ENCODE measurements at places on chromosomes 16 and 17.

DNA sequence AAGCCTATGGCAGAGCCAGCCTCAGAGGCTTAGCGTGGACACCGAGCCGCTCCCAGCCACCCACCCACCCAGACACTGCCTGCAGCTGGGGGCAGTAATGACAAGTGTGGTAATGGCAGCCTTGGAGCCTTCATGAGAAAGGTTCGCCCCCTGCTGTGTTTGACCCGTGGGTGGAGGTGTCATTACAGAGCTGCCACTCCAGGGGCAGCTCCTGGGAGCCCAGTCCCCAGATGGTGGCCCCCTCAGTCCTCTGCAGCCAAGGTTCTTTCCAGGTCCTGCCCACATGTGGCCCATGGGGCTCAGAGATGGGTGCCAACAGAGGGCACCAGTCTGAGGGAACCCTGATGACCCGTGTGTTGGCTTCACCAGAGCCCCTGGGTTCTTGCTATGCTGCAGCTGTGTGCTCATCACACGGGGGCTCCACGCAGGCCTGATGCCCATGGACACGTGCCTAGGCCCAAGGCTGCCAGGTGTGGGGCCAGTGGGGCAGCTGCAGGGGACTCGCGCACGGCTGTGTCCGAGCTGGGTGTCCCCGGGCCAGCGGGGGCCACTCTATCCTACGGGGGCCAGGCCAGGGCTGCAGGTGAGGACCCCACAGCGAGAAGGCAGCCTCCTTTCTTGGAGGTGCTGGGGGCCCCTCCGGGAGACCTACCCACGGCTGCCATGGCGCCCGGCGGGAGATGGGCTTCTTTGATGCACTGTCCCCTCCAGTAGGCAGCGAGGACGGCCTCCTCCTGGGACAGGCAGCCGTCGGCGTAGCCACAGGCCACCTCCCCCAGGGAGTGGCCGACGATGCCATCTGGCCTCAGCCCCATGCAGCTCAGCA is 8.1 kb downstream of the FASN start:
- no peak for DNase-seq

GRCh38 chr17:66228887-66229782 is at the start of gene APOH:
Gene APOH (minus strand): TSS chr17:66229415. CDS start chr17:66229379, 36 bp downstream.
- DNase-seq, result no peak

DNA sequence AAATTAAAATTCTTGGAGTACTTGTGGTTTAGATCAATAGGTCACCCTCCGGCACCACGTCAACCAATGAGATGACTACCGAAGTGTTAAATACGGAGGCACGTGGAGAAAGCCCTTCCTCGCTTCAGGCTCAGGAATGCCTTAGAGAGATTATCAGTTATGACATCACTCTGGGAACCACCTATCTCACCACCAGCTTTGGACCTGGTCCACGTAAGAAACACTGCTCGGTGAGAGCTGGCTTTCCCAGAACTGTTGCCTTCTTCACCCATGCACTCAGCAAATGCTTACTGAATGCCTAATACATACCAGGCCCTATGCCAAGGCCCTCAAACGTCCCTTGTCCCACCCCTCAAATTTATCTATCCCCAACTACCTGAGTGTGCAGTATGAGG is 71.3 kb downstream of the SMG6 start:
- DNase-seq, result no peak

DNA sequence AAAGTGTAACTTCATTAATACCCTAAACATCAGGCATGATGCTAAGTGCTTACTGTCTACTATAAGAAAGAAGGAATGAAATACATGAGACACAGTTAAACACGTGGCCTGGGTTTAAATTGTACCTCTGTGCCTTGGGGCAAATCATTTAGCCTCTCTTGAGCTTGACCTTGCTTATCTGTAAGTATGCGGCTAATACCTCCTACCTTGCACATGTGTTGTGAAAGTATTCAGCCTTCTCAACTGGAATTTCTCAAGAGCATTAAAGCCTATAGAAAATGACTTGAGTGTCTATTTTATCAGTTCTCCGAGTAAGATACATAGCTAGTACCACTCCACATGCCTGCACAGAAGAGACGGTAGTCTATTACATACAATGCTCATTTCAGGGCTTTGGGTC is 10.8 kb downstream of the HEATR6 start:
- DNase-seq, result no peak

GRCh38 chr16:53619235-53619634 is 84.4 kb downstream of the RPGRIP1L start:
- DNase-seq, result no peak

DNA sequence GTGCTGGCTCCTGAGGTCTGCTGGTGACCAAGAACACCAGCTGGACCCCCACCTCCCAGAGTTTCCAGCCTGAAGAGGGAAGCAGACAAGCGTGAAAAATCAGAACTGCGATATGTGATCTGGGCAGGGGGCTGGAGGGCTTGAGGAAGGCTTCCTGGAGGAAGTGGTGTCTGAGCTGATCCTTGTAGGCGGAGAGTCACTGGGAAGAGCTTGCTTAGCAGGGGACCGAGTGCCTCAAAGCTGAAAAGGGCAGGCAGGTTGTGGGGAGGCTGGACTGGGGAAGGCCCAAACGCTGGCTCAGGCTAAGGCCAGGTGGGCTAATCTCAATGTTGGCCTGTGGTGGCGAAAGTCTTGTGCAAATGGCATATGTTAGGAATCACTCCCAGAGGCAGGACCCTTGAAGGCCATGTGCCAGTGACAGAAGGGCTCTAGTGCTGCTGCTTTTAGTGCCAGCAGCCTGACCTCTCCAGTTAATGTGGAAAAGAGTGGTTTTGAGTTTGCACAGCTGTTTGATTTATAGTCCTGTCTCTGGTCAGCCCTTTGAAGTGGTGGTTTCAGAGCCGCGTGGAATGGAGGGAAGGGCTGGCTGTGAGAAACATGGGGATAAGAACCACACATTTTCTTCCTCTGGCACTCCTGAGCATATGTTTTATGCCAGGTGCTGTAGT is 85.3 kb upstream of the LGALS9 start:
- no peak for DNase-seq

- DNase-seq, result no peak
These were observed 44.6 kb downstream of the UBN1 start for GRCh38 chr16:4891886-4892216.

DNA sequence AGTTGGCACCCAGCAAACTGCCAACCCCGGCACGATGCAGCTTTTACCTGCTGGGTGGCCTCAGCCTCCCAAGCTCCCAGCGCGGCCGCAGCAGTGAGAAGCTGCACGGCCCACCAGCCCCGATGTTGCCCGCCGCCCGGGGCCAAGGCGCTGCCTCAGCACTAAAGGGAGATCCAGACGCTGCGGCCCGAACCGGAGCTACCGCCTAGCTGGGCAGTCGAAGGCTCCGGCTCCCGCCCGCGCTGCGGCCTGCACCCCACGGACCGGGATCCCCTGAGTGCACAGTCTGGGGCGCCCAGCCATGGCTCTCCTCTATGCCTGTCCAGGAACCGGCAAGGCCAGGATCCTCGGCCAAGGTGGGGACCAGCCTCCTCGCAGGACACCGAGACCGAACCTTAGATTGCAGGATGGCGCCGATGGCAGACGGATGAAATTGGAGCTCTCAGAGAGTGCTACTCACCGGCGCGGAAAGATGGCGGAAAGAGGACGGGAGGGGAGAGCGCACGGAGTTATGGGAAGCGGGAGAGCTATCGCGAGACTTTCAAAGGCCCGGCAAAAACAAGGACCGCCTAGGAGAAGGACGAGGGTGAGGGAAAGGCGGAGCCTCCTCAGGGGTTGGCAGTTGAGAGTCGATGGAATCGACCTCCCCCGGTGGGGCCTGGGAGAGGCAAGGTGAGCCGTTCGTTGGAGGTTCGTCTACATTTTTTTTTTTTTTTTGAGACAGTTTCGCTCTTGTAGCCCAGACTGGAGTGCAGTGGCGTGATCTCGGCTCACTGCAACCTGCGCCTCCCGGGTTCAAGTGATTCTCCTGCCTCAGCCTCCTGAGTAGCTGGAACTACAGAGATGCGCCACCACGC is at the start of gene RPS15A:
TSS of gene RPS15A (minus strand) at position 485 of the 857 bp plus-strand sequence. CDS start 1,221 bp downstream, outside the sequence.
- DNase-seq, result peak; percentile 71

DNA sequence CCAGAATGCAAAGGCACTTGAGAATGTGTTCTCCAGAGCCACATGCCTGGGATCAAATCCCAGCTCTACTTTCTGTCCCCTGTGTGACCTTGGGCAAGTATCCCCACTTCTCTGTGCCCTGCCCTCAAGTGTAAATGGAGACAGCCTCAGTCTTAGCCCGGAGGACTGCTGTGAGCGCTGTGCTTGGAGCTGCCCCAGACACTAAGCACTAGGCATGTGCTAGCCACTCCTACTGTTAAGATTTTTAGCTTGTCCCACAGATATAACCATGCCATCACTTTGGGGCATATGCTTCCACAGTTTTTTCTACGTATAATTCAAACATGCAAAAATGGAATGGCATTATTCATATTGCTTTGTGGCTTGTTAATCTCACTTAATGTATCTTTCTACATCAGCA is 29.4 kb downstream of the TMEM11 start:
- no peak for DNase-seq

DNA sequence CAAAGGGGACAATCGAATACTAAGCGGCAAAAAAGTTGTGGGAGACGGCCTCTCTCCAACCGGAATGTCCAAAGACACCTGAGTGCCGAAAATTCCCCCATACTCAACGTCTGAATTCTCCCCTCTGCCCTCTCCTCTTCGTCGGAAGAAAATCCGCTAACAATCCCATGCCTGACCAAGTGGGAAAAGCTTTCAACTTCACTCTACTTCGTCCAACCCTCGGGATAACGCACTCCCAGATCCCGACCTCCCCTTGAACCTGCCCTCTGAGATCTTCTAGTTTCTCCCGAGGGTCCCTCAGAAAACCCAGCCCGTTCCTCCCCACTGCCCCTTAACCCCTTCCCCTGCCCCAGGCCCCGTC is 961 bp downstream of the AMFR start:
- DNase-seq, result no peak

DNA sequence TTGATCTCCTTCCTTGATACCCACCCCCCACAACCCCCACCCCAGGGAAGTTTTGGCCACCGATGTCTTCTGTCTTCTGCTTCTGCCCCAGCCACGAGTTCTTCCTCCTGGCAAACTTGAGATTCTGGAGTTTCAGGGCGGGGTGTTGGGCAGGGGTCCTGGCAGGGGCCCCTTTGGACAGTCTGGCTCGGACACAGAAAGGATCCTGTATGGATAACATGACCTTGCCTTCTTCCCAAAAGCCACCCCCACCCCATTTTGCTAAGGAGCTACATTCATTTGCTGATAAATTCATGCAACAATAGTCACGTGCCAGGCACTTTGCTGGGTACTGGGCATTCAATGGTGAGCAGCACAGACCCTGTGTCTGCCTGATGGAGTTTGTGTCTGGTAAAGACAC is 5.9 kb upstream of the COL1A1 start:
- no peak for DNase-seq

DNA sequence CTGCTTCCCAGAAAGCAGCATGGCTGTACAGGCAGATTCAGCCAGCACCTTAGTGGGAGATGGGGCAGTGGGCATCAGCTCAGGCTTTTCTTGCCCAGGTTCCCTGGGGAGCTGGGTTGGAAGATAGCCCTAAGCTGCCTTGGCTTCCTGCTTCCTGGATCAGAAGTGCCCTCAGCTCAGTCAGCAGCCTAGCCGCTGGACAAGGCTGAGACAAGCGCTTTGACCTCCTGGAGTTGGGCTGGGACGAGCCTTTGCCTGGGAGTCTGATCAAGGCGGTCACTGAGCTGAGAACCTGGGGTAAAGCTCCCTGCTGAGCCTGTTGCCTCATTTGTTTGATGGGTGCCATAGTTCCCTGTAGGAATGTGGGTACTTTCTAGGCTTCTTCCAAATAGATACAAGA is 190.0 kb downstream of the RAB11FIP4 start:
- DNase-seq, result no peak

- DNase-seq, result no peak
These were observed 2.3 kb downstream of the HOXB4 start for GRCh38 chr17:48575673-48576478.

DNA sequence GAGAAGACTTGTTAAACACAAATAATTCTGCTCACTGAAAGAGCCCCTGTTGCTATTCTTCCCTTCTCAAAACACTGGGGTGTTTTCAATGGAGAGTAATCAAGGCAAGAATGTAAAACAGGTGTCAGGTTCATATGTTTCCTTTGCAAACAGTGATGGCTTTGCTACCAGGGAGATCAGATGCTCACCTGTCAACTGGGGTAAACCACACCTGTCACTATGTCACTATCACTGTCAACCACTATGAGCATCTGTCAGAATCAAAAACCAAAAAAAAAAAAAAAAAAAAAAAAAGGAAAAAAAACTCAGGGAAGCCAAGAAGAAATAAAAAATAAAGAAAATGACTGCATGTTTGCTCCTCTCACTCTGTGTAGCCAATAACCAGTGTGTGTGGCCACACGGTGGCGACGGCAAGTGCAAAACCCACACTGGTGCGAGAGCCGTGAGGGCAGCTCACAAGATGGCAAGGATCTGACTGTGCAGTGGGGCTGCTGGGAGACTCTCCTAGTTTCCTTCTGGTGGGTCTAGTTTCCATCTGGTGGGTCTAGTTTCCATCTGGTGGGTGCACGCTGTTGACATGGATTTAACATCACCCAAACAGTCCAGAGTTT is 22.7 kb downstream of the USP22 start:
- DNase-seq, result no peak

GRCh38 chr17:44972953-44973352 is 4.8 kb upstream of the C1QL1 start:
- no peak for DNase-seq

DNA sequence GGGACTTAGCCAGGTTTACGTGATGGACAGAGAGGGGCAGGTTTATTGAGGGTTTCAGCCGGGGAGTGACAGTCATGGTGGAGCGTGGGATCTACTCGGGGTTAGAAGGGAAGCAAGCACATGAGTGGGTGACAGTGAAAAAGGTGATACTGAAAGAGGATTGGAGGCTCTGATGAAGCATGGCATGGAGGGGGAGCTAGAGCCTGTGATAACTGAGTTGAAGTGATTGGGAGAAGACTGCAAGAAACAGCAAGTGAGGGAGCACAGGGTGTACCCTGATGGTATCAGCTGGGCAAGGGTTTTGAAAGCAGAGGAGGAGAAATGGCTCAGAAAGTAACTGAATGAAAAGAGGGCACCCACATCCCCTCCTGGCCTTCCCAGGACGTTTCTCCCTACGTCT is 6.7 kb upstream of the KSR1 start:
- DNase-seq, result no peak

- DNase-seq, result no peak
These were observed 30.3 kb upstream of the MYO15B start for GRCh38 chr17:75557075-75557851.

DNA sequence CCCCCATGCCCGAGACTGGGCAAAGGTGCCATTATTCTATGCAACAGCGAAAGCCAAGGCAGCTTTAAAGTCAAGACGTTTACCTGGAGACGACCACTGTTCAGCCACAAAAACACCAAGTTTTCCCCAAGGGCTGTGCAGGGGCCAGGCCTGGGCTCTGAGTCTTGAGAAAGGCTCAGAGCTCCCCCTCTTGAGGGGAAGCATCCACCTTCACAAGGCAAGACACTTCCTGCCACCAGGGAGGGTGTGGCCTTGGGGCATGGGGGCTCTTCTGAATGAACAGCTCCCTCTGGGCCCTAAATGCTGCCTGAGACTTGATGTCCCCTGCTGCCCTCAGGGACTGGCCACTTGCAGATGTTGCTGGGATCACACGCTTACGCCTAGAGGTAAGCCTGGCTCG is 26.5 kb downstream of the PDIA2 start:
- no peak for DNase-seq

- no peak for DNase-seq
These were observed 1074.0 kb downstream of the CDH11 start for GRCh38 chr16:64047878-64048277.

GRCh38 chr16:88022076-88023042 is 71.1 kb downstream of the BANP start:
- DNase-seq, result no peak

Data from stimulated activated CD4-positive, alpha-beta T cell treated with anti-CD3 and anti-CD28 coated beads, TNF-alpha, amount 100 ng/mL, for 1 hour (primary cell).